Stimulated activated CD8-positive, alpha-beta memory T cell treated with anti-CD3 and anti-CD28 coated beads, Interleukin-4, amount 100 ng/mL, for 4 hours (primary cell): ENCODE measurements at places on chromosomes 5 and 9.

DNA sequence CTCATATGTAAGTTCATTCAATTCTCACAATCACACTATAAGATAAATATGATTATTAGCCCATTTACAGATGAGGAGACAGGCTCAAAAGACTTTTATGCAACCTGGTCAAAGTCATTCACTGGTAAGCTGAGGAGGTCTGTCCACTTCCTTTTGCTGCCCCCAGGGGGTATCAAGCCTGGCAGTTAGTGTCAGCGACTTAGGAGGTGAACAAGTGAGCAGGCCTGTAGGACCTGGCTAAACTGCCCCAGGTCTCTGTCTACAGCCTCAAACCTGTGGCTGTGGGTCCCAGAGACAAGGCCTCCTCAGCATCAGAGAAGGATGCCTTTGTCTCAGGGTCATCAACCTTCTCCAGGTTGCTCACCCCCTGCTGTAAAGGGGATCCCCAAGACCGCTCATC lies 10.4 kb downstream of the TGFBI start:
- DNase-seq = no peak

- no peak for DNase-seq
Measured at GRCh38 chr9:92146610-92147009, 31.4 kb upstream of the SPTLC1 start.

DNA sequence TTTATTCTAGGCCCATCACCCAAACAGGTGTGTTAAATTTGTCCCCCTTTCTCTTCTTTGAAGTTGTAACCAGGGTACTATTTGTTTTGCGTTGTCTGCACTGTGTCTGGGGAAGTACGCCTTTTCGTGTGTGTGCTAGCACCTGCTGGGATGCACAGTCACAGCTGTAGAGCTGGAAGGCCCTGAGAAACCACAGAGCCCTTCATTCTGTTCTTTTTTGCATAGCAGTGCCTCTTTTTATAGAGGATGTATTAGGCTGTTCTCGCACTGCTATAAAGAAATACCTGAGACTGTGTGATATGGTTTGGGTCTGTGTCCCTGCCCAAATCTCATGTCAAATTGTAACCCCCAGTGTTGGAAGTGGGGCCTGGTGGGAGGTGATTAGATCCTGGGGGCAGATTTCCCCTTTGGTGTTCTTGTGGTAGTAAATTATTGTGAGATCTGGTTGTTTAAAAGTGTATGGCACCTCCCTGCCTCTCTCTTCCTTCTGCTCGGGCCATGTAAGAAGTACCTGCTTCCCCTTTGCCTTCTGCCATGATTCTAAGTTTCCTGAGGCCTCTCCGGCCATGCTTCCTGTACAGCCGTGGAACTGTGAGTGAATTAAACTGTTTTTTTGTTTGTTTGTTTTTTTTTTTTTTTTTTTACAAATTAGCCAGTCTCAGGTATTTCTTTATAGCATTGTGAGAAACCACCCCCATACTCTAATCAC lies 14.0 kb downstream of the SEC61B start:
- no peak for DNase-seq

GRCh38 chr5:132439521-132440089 lies 51.0 kb downstream of the IRF1 start:
- no peak for DNase-seq

DNA sequence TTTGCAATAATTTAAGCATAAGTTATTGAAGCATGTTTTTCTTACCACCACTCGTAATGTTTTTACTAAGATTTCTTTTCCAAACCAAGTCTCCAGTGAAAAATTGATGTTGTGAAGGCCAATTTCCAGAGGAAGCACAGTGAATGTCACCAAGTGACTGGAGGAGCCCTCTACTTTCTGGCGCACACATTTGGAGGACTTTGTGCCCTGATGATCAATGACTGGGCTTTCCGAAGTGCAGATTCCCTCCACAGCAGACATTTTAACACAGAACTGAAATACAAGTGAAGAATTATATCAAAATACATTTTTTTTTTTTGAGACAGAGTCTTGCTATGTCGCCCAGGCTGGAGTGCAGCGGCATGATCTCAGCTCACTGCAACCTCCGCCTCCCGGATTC lies 52.6 kb downstream of the C5 start:
- DNase-seq = no peak

DNA sequence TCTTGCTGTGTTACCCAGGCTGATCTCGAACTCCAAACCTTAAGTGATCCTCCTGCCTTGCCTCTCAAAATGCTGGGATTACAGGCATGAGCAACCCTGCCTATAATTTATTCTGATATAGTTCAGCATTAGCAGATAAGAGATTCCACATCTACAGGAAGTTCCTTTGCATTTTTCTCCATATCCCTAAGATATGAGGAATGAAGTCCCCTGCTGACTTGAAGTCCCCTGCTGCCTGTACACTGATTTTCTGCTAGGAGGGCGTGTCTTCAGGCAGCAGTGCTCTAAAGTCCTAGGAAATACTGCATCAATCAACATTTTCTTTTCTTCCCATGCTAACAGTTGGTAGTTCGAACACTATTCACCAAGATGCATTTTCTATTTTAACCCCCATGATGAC lies 105.8 kb downstream of the ARHGAP26 start:
- no peak for DNase-seq

DNA sequence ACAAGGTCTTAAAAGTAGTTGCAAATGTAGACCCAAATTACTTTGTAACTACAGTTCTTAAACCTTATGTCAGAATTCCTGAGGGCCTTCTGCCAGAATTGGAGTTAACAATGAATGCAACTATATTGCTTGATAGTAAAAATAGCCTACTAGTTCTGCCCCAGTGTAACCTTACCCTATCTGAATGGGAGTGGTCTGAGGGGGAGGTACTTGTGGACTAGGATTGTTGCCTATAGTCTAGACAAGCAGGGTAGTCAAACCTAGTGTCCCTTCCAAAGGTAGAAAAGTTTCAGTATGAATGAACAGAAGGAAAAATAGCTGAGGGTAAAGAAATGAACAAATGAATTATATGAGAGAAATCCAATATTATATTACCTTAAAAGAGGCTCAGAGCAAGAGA lies 242.2 kb downstream of the PJA2 start:
- no peak for DNase-seq

DNA sequence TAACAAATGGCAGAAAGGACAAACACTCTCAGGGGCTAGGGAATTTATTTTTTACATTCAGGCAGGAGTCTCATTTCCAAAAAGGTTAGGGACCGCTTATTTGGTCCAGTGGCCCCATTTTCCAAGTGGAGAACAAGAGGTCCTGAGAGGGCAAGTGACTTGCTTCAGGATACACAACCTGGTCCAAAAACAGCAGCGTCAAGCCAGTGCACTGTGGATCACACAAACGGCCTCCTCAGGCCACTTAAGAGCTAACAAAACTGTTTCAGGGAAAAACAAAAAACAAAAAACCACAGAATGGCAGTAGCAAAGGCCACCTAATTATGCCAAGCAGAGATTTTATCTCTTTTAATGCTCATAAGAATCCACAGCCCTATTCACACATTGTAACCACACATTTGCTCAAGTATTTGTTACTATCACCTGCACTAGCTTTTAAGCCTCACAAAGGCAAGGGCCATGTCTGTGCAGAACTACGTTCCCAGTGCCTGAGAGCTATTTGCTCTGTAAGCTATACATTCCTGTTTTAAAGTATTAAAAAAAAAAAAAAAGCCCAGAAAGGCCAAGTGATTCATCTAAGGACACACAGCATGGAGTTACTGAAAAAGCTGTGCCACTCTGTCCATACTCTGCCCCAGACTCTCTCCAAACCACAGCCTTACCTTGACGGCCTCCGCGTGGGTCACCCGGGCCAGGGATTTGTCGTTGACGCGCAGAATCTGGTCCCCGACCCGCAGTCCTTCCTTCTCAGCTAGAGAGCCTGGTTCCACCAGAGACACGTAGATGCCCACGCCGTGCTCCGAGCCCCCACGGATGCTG lies 1.5 kb downstream of the WHRN start:
- DNase-seq = no peak

DNA sequence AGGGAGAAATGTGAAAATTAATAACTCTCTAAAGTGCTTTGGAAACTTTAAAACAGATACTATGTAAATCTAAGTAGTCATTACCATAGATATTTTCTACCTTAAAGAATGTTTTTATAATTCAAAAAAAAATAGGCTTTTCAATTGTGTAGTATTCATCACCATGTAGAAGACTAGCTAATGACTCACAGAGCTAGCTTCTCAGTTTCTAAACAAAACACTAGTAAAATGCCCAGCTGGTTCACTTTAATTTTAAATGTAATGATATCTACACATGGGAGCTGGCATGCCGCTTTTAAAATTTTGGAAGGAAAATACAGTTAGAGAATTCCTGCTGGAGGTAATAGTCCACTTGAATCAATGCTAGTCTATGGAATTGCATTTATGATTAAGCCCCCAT lies 509.8 kb downstream of the CSNK1G3 start:
- no peak for DNase-seq

GRCh38 chr5:154199671-154200220 lies 9.2 kb downstream of the GALNT10 start:
- no peak for DNase-seq

DNA sequence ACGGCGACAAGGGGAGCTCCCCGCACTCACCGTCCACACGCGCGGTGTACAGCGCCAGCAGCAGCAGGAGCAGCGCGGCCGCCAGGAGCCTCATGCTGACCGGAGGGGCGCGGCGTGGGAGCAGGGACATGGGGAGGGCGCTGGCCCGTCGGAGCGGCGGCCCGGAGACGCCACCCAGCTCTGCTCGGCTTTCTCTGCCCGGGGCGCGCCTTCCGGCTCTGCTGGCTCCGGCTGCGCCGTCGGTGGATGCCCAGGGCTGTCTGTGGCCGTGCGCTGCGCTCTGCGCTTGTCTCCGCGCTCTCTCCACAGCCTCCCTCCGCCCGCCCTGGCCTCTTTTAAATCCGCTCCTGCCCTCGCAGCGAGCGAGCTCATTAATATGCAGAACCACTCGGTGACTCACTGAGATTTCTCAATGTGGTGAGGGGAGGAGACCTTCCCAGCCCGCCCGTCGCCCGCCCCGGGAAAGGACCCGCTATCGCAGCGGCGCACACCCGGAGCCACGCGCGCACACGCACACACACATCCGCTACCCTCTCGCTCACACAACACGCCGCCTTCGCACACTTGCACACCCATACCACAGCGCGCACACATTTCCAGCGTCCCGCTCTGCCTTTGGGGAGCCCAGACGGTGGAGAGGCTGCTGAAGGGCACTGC lies at the start of gene CXCL14:
TSS of gene CXCL14 (minus strand) at position 307 of the 657 bp plus-strand sequence. CDS start at position 94, 213 bp downstream.
- no peak for DNase-seq

DNA sequence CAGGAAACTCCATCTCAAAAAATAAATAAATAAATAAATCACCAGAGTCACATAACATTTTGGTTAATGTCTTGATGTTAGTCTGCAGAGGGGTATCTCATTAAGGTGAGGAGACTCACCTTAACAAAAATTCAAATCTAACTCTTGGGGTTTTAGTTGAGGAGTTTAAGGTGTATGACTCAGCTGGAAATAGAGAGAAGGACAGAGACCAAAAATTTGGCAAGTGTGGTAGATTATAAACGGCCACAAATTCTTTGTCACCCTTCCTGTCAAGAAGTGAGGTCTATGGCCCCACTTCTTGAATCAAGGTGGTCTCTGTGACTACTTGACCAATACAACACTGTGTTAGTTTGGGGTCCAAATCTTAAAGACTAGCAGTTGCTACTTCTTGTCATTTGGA lies 60.8 kb downstream of the TTC39B start:
- no peak for DNase-seq

- DNase-seq = no peak
Measured at GRCh38 chr9:97864396-97864795, 11.4 kb downstream of the FOXE1 start.

DNA sequence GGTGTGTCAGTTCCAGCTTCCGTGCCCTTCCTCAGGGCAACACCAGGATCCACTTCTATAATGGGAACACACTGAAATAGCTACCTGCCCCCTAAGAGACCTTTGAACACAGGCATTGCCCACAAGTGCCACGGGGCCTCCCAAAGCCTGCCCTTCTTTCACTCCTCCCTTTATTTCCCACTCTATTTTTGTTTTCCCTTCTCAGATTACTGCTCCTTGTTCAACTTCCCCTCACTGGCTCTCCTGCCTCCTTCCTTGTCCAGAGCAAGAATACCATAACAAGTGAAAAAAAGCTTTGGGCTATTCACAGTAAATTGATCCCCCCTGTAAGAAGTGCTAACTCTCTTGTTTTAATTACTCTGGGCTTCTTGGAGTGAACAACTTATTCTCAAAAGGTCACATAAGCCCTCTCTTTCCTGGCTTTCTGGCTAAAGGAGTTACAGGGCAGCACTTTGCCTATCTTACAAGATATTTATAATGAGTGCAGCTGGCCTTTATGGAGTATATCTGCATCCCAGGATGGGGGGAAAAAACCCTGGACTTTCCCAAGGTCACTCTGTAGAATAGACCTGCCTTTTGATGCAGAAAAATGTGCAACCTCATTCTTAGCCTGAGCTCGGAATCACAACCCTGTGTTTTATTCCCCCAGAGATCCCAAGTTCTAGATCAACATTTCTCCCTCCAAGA lies 11.3 kb downstream of the CTXN3 start:
- no peak for DNase-seq

DNA sequence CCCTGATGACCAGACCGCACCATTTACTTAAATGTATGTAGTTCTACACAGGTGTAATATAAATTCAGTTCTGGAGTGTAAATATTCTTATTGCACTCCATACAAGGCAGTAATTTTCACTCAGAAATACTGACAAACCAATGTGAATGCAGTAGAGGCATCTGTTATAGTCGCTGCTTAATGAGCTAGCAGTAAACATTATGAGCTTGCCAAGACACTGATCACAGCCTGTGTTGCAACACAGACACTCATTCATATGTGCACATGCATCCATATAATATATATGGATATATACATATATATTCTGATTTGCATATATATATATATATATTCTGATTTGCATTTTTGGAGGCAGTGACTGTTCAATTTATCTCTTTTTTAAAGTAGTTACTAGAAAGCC lies 435.1 kb upstream of the ST8SIA4 start:
- no peak for DNase-seq

DNA sequence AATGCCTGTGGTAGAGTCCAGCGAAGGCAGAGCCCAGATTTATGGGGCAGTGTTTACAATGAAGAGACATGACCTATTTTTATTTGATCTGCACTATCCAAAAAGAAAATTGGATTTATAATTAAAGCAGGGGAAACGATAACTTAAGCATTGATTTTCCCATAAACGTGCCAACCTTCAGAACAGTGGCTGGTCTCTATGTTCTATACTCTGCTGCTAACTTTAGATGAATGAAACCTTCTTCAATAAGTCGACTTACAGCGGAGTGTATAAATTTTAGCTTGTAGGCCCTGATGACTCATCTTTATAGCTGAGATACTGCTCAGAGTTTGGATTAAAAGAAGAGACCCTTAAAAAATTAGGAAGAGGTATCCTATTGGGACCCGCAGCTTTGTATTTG lies 452.6 kb downstream of the TLR4 start:
- no peak for DNase-seq

DNA sequence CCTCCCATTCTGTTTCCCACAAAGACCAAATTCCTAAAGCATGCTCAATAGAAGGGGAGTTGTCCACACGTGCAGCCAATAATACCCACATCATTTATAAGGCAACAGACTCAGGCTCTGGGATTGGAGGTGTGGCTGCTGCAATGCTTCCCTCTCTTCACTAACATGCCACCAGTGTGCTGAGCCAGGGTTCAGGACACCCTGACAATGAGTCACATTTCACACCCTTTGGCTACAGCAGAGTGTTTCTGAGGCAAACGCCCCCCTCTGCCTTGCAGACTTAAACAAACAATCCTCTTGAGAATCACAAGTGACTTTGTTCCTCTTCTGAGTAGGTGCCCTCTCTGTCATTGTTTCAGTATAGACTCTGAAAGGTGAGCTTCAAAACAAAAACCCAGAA lies 189.3 kb upstream of the TLE4 start:
- DNase-seq = no peak
